ENCODE measurements at places on chromosomes 3 and 15. TPM values are rescaled to one million over a fixed set of nuclear protein-coding genes. Genes with fewer than 3 reads are reported as not detected.

DNA sequence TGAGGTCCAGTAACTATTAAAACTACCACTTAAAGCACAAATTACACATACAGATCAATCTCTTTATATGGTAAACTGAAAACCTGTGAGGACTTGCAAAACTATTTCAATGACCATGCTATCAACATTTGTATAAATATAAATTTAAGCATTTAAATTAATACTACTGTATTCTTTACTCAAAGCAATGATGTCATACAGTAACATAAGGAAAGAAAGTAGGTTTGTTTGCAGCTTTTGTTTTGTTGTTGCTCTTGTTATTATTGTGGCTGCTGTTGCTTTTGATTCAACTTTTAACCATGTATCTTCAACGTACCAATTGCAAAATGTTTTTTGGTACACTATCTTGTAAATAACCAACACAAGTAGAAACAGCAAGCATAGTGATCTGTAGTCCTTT lies 22.0 kb downstream of the CBLB start:
- no peaks in the 10 kb centered on the region for H3K27me3 ChIP-seq
- H3K27ac ChIP-seq: no peak overlapping the region
- no peaks in the 10 kb centered on the region for H3K36me3 ChIP-seq
- no peak for DNase-seq
- peaks cover 9% of the 10 kb centered on the region for H3K4me1 ChIP-seq
- H3K4me3 ChIP-seq: no peak overlapping the region

DNA sequence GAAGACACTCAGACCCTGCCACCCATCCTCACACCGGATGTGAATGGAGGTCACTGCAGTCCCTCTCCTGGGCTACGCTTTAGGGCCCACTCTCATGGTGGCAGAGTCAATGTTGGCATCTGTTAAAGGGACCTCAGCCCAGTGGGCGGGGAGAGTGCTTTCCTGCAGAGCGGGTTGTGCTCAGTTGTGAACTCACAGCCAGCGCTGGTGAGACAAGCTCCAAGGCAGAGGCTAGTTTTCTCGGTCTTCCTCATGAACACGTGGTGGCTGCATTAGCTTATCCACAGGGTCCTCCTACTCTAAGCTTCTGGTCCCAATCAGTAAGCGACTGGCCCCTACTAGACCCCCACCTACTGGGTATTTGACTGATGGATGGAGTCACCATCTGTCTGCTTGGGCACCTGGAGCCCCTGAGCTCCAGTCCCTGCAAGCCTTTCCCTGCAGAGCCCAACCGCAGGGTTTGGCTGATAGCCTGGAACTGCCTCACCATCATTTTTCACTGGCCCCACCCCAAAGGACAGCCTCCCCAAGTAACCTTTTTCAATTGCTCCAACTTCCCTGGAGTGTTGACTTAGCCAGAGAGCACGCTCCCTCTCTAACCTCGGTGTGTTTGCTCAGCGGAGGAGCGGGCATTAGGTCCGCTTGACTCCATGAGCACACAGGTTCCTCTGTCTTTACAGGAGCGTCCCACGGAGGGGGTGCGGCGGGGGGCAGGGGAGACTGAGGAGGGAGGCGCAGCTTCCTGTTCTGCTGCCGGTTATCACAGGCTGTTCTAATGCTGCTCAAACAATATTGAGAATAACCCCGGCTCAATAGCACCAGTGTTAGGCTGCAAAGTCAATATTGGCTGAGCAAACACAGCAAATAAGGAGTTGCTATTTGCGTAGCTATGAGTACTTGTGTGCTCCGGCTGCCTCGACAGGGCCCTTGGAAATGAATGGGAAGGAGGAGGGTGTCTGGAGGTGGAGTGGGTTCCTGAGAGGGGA lies 141.7 kb downstream of the RPLP1 start:
- H3K4me1 ChIP-seq: peaks cover 27% of the 10 kb centered on the region
- no peak overlapping the region for H3K27ac ChIP-seq

GRCh38 chr3:143182866-143183664 lies 63.5 kb downstream of the CHST2 start:
- no peaks in the 10 kb centered on the region for H3K36me3 ChIP-seq
- no peaks in the 10 kb centered on the region for H3K27me3 ChIP-seq
- H3K4me1 ChIP-seq: no peaks in the 10 kb centered on the region
- H3K4me3 ChIP-seq: no peak overlapping the region

The UQCC5 gene
- 34.3 TPM for total RNA-seq
